ENCODE measurements at places on chromosomes 3 and 15.

DNA sequence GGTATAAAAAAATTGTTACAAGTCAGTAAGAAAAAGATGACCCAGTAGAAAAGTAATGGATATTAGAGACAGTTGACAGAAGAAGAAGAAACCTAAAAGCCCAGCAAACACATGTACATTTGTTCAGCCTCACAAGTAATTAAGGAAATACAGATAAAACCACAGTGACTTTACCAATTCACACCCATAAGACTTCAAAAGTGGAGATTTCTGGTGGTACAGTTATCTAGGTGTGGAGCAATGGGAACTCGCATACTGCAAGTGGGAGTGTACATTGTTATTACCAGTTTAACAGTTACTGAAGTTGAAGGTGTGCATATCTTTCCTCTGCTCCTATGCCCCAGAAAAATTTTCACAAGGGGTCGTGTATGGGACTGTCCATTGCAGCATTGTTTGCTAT is 18.1 kb upstream of the MAPKBP1 start:
- DNase-seq = no peak

DNA sequence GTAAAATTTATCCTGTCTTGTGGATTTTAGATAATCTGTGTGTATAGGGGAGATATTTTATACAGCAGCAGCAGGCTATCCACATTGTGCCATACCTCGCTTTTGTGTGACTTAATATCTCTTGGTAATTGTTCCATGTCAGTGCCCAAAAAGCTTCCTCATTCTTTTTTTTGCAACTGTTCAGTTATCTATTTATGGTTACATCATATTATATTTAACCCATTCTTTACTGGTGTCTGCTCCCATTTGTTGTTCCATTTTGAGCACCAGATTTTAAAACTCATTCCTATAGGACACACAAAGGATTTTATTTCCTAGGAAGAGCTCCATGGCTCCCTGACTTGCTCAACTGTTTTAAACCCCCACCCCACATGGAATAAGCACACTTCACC is 86.3 kb upstream of the RASGRP1 start:
- no peak for DNase-seq

- DNase-seq = no peak
These were observed 73.1 kb downstream of the NR2E3 start for GRCh38 chr15:71883447-71883846.

DNA sequence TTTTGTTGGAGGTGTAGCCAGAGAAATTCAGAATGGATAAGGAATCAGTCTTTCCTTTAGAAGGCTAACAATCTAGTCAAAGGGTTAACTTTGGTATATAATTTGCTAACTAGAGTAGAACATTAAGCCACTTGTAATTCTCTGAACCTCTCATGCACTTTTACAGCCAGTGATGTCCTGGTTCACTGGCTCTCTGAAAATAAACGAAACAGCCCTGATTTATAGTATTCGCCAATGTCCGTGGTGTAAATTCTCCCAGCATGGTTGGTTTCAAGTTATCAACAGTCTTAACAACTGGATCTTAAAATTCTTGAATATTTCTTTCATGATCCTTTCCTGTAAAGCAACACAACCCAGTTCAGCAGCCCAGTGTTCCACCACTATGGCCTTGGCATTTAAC is 500.4 kb upstream of the CDIN1 start:
- no peak for DNase-seq

DNA sequence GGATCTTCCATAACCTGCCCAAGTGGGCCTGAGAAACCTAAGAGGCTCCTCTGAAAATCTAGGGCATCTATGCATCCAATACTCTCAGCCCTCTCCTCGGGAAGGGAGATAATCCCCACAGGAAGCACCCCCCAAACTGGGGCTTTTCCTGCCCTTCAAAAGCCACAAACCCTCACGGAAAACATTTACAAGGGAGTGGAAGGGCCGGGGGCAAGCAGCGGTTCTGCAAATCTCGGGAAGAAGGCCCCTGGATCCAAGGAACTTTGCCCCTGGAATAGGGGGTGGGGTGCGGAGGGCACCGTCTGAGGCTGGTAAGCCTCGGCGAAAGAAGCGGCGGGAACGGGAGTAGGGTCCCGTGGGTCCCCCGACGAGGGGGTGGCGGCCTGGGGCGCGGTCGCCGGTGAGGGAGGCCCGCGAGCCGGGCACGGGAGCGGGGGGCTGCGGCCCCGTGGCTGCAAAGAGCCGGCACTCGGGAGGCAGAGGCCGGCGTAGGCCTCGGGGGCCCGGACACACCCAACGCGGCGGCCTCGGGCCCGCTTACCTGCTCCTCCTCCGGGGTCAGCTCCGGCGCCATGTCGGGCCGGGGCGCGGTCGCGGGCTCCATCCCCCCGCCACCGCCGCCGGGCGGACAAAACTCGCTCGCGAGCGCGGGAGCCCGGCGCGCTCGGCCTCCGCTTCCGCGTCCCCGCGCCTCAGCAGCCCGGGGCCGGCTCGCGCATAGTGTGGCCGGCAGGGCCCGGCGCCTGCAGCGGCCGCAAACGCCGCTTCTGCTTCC is 755 bp downstream of the PTPN9 start:
- peak; percentile 31 for DNase-seq

DNA sequence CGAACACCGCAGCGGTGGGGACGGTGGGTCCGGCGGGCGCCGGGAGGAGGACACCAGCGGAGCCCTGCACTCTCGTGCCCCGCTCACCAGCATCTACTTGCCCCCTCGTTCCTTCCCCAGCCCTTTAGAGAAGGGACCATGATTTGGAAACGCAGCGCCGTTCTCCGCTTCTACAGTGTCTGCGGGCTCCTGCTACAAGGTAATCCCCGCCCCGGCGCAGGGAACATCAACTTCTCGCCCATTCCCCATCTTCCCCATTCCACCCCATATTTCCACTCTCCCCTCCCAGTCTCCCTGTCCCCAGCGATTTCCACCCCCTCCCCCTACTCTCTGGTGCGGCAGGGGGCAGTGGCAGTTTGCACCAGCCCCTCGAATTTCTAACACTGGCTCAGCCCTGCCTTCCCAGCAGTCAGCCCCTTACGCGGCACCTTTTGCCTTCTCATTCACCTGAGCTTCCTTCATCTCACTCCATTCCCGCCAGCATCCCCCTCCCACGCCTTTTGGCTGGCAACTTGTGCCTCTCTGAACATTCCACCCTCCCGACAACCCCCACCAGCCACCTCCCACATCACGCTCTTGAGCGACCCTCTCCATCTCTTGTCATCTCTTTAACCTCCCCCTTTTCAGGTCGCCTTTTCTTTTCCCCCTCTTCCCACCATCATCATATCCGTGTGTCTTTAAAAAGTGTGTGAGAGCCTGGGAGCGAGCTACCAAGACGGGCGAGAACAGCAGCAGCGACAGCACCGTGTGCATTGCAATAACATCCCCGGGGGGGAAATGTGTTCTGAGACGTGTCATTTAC is 882 bp downstream of the CADM2 start:
- DNase-seq = no peak

DNA sequence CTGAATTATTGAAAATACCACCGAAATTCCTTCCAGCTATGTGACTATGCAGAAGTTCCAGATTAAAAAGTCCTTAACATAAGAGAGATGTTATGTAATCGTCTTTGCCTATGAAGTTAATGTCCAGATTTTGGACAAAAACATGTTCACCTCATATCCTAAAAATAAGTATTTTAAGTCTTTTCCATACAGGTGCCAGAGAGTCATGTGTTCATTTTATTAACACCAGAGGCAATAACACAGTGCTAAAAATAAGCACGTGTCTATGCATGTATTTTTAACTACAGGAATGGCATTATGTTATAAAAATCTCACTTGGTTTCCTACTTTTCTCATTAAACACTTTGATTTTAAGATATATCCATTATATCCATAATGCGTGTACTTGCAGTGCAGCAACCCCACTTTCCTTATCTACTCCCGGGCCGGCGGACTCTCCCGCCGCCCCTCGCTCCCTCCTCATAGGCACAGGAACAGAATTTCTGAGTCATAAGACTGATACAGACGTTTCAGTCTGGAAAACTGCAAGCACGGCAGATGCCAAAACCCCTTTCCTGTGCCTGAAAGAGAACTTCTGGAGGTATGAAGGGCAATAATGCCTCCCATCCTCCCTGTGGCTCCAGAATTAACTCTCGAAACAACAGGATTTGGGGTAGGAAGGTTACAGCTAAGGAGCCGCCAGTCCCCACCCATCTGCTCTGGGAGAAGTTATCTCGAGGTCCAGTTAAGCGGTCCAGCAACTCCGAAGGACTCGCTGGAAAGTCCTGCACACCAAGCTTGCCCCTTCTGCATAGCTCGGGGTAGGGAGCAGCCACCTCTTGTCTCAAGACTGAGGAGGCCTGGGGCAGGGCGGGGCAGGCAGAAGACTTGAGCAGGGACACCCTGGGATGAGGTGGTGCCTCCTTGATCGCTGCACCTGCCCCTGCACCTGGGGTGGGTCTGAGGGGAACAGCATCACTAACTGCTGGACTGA is 22.3 kb upstream of the PSTPIP1 start:
- no peak for DNase-seq

GRCh38 chr3:31652296-31652695 is 119.6 kb downstream of the STT3B start:
- no peak for DNase-seq

- no peak for DNase-seq
These were observed 575.5 kb upstream of the KCNMB2 start for GRCh38 chr3:177960722-177961121.

DNA sequence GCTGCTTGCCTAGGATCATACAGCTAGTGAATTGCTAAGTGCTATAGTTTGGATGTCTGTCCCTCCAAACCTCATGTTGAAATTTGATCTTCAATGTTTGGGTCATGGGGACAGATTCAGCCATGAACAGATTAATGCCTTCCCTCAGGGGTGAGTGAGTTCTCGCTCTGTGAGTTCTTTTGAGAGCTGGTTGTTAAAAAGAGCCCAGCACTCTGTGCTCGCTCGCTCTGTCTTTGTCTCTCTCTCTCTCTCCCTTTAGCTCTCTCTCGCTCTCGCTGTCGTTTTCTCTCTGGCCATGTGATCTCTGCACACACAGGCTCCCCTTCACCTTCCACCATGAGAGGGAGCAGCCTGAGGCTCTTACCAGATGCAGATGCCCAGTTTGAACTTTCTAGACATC is 14.9 kb downstream of the TRH start:
- DNase-seq = no peak

GRCh38 chr3:120244834-120245225 is 40.2 kb downstream of the GPR156 start:
- no peak for DNase-seq

GRCh38 chr3:103218146-103218545 is 783.3 kb downstream of the ZPLD1 start:
- DNase-seq = no peak
